ENCODE measurements at places on chromosomes 1 and 21.
A peak's percentile ranks its signal among the peaks of the same experiment; 100 is the strongest.

DNA sequence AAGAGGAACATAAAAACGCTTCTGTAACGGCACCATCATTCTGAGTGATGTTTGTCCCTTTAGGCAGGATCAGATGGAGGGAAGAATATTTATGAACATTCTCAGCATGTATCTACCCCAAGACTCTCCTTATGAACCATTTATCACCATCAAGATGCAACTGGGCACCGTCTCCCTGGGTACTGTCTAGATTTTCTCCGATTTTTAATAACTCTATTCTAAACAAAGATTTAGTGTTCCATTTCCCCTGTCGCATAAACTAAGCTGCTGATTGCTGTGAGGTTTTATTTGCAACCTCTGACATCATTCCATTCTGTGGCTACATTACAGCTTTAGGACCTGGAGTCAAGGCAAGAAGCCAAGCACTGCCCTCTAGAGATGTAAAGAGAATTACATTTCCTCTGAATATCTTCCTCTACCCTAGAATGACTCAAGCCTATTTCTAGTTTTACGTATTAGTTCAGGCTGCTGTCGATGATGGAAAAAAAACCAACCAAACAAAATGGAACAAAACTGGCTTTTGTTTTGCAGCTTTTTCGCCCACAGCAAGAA, 130.1 kb upstream of the MAP1LC3C start:
- no peak for DNase-seq

- no peak for DNase-seq
Observed at GRCh38 chr1:240611228-240611618, 732 bp downstream of the GREM2 start.

DNA sequence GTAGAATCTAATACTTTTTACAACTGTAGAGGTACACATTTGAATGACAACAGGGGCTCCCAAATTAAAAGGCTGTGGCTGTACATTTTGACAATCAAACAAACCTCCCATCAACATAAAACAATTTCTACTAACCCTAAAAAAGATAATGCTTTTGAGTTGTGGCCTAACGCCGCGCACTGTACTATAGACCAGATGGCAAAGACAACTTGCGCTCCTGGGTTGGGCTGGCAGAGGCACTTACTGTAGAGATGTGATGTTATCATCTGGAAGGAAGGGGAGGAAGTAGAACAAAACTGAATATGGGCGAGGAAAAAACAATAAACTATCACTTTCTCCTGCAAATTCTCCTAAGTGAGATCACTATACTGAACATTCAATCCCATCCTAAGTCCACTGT, 26.1 kb downstream of the SPRTN start:
- no peak for DNase-seq

- DNase-seq: peak; percentile 90
Observed at GRCh38 chr1:1000357-1001056, 610 bp upstream of the HES4 start.

DNA sequence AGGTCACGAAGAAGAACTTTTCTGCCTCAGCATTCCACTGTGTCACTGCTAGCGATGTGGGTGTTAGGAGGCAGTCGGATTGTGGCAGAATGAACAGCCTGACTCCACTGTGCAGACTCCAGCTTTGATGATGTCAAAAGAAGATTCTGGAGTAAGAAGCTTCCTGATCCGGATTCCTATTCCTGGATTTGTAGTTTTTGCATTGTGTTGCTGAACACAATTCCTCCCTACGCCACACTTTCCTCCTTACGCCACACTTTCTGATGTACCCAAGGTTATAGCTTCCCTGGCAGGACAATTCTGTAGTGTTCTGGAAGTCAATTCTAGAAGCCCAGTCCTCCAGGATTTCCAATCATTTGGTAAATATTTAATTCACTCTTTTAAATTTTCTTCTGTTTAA, 665.2 kb upstream of the ADGRL2 start:
- DNase-seq: no peak

- no peak for DNase-seq
Observed at GRCh38 chr1:44423591-44424537, 18.8 kb downstream of the RNF220 start.

- no peak for DNase-seq
Observed at GRCh38 chr21:45421071-45421845, 16.3 kb downstream of the COL18A1 start.

- no peak for DNase-seq
Observed at GRCh38 chr1:67227196-67227595, 60.9 kb downstream of the IL23R start.

- DNase-seq: no peak
Observed at GRCh38 chr1:25478633-25479032, 47.9 kb downstream of the MACO1 start.

GRCh38 chr1:228410671-228411070, 4.0 kb upstream of the TRIM11 start:
- no peak for DNase-seq

DNA sequence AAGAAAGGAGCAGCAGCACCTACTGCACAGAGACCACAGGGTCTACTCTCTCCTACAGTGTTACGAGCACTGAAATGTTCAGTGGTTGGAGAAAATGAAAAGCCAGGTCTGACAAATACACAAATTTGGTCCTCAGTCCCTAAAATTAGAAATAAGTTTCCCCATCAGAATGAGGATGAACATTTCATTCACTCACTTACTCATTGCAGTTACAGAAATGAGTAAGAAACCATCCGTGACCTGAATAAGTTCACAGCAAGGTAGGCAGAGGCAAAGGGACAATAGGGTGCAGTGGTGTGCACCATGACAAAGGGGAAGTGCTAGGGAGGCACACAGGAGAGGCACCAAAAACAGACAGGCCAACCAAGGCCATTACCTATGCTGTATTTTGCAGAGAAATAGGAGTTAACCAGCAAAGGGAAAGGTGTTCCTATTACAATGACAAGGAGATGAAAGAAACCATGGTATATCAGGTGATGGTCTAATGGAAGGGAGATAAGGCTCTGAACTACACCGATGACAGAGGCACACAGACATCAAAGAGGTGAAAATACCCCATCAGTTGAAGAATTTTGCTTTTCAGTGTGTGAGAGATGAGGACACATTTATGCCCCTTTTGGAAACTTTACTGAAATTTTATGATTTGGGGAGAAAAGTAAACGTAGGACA, 29.4 kb downstream of the VAV3 start:
- DNase-seq: no peak

GRCh38 chr1:198638894-198639635, at the start of gene PTPRC:
Gene PTPRC, plus strand, starts transcription at chr1:198639040. Its CDS starts 229 bp downstream, at chr1:198639269.
- no peak for DNase-seq

GRCh38 chr1:184533915-184534314, 147.1 kb downstream of the C1orf21 start:
- no peak for DNase-seq

Data from mesenchymal stem cell (in vitro differentiated cells and primary cell).